AG09309 (cell line): ENCODE measurements at places on chromosomes 13 and 19.
A peak's percentile ranks its signal among the peaks of the same experiment; 100 is the strongest.

GRCh38 chr13:55992145-55992544 lies 1148.6 kb upstream of the PRR20A start:
- DNase-seq: no peak

DNA sequence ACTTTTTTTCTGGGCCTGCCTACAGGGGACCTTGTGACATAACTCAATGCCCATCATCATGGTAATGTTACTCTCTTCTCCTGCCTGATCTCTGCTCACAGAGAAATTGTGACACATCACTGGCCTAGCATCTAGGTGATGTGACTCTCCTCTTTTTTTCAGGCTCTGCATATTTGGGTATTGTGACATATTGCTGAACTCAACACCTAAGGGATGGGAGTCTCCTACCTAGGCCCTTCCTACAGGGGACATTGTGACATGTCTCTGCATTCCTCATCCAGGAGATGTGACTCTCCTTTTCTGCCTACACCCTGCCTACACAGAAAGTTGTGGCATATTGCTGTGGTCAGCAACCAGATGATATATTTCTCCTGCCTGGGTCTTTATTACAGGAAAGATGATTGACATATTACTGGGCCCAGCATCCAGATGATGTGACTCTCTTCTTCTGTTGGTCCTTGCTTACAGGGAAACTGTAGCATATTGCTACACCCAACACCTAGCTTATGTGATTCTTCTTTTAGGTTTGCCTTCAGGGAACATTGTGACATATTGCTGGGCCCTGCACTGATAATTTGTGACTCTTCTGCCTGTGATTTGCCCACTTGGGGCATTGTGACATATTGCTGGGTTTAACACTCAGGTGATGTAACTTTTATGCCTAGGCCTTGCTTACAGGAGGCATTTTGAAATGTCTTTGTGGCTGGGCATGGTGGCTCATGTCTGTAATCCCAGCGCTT lies 21.0 kb upstream of the ZNF254 start:
- no peak for DNase-seq

GRCh38 chr19:52735734-52736133 lies 890 bp upstream of the ZNF611 start:
- DNase-seq: no peak

- no peak for DNase-seq
These were observed 2.2 kb downstream of the CLIP3 start for GRCh38 chr19:36030264-36031148.

DNA sequence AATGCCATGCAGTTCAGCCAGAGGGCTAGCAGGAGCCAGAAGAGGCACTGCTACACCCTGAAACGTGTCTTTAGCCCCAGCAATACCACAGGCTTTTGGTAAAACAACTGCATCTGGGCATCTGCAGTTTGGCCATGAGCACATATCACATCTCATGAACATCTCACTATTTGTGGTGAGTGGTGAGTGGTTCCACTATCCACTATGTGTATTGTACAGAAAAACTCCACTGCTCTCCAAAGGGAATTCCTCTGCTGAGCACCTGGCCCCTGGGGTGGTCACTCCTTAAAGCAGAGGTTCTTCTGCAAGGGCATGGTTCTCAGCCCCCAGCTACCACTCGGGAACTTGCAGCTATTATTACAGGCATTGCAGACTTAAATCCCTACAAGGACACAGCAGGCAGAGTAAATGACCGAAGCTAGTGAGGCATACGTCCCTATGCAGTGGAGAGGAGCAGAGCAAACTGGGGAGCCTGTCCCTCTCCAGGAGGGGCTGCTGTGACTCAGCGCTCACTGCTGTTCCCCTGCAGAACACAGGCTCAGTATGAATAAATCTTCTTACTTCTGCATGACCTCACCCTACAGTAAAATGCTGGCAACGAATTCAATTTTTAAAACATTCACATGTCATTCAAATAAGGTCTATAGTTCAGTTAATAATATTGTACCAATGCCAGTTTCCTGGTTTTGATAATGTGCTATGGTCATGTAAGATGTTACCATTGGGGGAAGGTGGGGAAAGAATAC lies 332.4 kb upstream of the ZNF507 start:
- no peak for DNase-seq

- no peak for DNase-seq
These were observed 60.3 kb upstream of the GPR12 start for GRCh38 chr13:26820871-26821270.

DNA sequence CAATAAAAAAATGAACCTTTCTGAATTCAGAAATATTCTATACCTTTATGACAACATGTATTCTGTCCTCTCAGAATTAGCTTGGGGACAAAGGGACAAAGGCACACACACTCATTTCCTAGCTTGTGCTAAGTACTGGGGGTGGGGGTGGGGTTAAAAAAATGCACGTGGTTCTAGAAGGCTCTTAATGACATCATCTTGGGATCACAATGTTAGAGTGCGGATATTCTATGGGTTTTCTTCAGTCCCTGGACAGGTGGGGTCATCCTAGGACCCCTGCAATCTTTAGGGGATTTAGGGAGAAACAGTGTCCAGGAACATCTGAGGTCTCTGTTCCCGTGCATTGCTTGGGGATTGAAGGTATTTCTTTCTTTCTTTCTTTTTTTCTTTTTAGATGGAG lies 21.8 kb downstream of the GATAD2A start:
- no peak for DNase-seq

- DNase-seq: peak; percentile 70
These were observed 259.9 kb downstream of the FOXO1 start for GRCh38 chr13:40406405-40407120.

DNA sequence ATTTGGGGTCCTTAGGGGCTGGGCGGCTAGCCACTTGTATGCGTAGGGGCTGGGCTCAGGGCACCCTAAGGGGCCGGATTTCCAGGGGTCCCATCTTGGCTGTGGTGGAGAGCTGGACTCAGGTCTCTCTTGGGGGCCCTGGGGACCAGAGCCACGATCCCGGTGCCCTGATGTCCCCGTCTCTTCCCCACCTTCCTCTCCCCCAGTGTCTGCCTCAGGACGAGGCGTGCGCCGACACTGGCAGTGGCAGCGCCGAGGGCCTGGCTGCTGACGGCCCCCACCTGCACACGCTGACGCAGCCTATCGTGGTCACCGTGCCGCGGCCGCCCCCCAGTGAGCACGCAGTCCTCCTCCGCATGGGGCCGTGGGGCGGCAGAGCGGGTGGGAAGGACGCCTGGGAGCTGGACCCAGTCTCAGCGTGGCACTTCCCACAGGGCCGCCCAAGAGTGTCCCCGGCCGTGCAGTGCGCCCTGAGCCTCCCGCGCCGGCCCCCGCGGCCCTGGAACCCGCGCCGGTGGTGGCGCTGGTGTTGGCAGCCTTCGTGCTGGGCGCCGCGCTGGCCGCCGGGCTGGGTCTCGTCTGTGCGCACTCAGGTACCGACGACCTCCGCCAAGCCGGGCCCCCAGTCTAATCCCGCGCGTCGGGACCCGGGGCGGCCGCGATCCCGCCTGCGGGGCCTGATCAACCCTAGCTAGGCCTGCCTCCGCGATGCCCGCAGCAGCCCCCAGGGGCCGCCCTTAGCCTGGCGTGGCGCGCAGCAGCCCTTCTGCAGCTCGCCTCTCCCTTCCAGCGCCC lies 2.7 kb upstream of the SNAPC2 start:
- no peak for DNase-seq

GRCh38 chr19:5805462-5806132 lies 730 bp downstream of the NRTN start:
- no peak for DNase-seq

DNA sequence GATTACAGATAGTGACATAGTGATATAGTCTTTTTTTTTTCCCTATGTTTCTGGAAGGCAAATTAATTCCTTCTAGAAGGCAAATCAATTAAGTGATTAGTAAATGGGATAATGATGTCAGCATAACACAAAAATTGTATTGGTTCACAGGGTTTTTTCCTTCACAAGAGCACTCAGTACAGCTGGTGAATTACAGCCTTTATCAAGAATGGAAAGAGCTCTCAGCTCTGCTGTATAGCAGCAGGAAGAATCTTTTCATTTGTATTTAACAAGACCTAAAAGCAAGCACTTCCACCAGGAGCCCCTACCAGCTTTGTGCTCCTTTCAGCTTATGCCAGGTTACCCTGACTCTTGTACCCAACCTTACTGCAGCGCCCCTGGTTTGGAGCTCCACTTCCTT lies 90.8 kb downstream of the SERP2 start:
- DNase-seq: no peak

- DNase-seq: peak; percentile 52
These were observed 9.1 kb upstream of the LHFPL6 start for GRCh38 chr13:39612023-39612637.
